Endothelial cell of umbilical vein (primary cell): ENCODE measurements at places on chromosomes 2 and 18. TPM values are rescaled to one million over a fixed set of nuclear protein-coding genes. Genes with fewer than 3 reads are reported as not detected.
A peak's percentile ranks its signal among the peaks of the same experiment; 100 is the strongest.

Gene MRPL44
- polyA plus RNA-seq = 17.1 and 19.2 TPM in 2 replicates

Gene DCDC2C
- not detected in 2 replicates for polyA plus RNA-seq

Gene BIN1
- 25.8 and 26.3 TPM in 2 replicates for polyA plus RNA-seq

Gene BOLL
- polyA plus RNA-seq = not detected in 2 replicates

Gene HDAC4
- 10.3 and 13.4 TPM in 2 replicates for polyA plus RNA-seq

Gene TRIM43B
- not detected in 2 replicates for polyA plus RNA-seq

Gene CD207
- not detected in 2 replicates for polyA plus RNA-seq

Gene TMEM247
- polyA plus RNA-seq = not detected in 2 replicates

Gene CDH2
- polyA plus RNA-seq = 34.6 and 37.6 TPM in 2 replicates

Gene IGFBP2
- 261 and 387 TPM in 2 replicates for polyA plus RNA-seq

Gene ATG9A
- polyA plus RNA-seq = 95.0 and 110 TPM in 2 replicates

Gene EGR4
- polyA plus RNA-seq = not detected in 2 replicates

DNA sequence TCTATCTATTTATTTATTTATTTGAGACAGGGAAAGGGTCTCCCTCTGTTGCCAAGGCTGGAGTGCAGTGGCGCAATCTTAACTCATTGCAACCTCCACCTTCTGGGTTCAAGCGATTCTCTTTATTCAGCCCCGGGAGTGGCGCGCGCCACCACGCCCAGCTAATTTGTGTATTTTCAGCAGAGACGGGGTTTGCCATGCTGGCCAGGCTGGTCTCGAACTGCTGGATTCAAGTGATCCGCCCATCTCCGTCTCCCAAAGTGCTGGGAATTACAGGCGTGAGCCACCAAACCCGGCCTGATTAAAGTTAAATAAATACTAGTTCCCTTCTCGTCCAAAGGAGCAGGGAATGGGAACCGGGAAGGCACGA is 4.2 kb upstream of the CTDSP1 start:
- no peak for DNase-seq

- DNase-seq = no peak
Observed at GRCh38 chr18:60123031-60123430, 223.2 kb downstream of the PMAIP1 start.

DNA sequence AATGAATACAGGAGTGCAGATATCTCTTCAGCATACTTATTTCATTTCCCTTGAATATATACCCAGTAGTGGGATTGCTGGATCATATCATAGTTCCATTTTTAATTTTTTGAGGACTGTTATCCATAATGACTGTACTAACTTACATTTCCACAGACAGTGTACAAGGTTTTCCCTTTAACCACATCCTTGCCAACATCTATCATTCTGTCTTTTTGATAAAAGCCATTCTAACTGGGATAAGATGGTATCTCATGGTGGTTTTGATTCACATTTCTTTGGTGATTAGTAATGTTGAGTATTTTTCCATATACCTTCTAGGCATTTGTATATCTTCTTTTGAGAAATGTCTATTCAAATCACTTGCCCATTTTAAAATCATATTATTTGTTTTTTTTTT is 325.2 kb downstream of the CYP26B1 start:
- no peak for DNase-seq

DNA sequence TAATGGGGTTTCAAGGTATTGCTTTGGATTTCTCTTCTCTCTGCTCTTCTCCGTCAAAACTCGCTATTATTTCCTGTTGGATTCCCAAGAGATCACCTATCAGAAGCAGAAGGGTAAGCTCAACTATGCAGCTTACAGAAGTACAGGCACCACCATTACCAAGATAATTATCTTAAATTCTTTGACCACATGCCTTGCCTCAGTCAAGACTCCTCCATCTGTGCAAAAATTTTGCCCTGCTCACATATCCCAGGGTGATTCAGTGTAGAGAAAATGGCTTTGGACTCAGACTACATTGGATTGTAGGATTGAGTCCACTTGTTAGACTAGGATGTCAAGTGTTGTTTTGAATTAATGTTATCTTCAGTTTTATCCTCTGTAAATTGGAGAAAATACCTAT is 698.7 kb downstream of the TDRD15 start:
- no peak for DNase-seq

DNA sequence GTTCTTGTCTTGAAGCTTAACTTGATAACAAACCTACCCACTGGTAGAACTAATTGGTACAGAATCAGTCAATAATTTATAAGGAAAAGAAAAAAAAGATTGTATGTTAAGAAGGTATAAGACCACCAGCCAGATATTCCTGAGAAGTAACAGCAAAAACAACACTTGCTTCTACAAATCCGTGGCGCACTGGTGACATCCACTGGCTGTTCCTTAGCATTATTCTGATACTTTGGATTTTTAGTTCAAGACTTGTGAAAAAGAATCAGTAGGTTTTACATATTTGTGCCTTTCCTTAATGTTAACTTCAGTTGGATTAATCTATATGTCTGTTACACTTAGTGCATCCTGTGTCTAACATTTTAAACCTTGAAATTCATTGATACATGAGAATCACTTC is 141.8 kb downstream of the GRB14 start:
- peak; percentile 58 for DNase-seq

- DNase-seq = no peak
Observed at GRCh38 chr2:176172895-176173566, 15.4 kb upstream of the HOXD1 start.

GRCh38 chr18:11689669-11690565 is 853 bp downstream of the GNAL start:
- peak; percentile 26 for DNase-seq

- no peak for DNase-seq
Observed at GRCh38 chr2:5942204-5942603, 250.0 kb downstream of the SOX11 start.

GRCh38 chr2:37471994-37472393 is 127.6 kb downstream of the QPCT start:
- DNase-seq = no peak

DNA sequence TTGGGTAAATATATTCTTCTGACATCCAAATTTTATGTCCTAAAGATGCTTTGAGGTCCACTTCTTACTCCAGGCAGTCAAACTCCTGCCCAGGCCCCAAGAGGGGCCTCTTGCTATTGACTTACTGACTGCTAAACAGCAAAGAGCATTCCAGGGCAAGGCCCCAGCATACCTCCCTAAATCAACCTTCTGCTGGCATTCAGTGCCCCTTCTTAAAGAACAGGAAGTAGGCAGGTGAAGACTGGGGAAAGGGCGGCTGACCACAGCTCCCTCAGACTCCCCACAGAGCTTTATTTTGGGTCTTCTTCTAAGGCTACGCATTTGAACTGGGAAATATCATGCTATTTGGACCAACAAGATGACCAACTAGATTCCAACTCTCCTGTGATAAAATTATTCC is 68.9 kb downstream of the USP40 start:
- no peak for DNase-seq

GRCh38 chr2:158323381-158323780 is 133.2 kb downstream of the CCDC148 start:
- no peak for DNase-seq

DNA sequence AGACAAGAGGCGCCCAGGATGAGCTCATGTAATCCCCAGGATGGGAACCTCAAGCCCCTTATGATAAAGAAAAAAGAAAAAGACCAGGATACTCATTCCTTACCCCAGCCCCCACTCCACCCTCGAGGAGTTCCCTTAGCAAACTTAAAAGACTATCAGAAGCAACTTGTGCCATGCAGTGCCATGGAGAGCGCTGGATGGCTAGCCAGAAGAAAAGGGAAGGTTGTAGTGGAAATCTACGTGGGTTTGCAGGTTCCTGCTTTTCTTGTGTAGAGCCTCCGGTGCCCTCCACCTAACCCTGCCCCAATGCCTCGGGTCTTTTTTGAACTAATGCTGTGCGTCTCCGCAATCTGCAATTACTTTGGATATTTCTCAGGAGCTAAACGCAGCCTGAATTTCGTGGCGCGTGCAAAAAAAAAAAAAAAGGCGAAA is 16.2 kb upstream of the BCL11A start:
- no peak for DNase-seq

GRCh38 chr2:22902180-22902550 is 482.8 kb upstream of the KLHL29 start:
- DNase-seq = no peak

- DNase-seq = no peak
Observed at GRCh38 chr2:199784512-199784911, 66.5 kb downstream of the FTCDNL1 start.

DNA sequence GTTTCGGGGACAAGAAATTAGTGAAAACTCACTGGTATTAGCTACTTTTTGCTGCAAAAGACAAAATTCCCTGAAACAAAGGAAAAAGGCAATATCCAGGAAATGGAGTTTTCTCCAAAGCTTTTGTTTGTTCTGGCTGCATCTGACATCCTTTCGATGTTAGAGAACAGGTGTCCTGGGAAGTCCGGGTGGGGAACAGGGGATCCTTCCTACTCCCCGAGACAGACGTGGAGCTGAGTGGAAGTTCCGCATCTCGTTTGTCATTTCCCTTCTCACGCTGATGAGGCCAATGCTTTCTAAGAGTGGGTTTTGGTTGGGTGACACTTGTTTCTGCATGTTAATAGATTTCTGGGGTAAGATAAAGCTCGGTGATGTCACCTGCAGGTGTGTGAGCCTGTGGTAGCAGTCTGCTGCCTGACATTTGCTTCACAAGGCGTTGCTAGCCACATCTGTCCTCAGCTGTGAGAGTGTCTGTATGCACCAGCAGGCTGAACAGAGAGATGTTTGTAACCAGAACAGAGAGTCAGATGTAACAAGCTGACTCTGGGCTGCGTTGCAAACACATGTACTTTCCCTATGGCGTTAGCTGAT is 125.9 kb downstream of the ACOXL start:
- no peak for DNase-seq

DNA sequence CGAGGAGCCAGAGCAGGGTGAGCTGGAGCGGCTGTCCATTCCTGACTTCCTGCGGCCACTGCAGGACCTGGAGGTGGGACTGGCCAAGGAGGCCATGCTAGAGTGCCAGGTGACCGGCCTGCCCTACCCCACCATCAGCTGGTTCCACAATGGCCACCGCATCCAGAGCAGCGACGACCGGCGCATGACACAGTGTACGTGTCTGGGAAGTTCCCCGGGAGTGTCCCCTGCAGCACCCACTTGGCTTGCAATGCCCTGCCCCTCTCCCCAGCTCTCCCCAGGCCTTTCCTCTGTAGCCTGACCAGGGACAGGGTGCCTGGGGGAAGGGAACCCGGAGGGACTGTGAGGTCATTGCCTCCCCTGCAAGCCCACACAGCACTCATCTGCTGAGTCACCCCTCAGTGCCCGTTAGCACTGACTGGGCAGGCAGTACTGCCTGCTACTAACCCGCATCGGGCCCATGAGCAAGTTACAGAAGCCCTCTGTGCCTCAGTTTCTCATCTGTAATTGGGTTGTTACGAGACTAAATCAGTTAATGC is 29.4 kb upstream of the GMPPA start:
- DNase-seq = no peak

GRCh38 chr2:173667014-173667413 is 298.2 kb downstream of the SP3 start:
- no peak for DNase-seq

GRCh38 chr2:119197529-119198239 is 25.9 kb upstream of the STEAP3 start:
- DNase-seq = no peak

- no peak for DNase-seq
Observed at GRCh38 chr2:144117086-144117485, 402.8 kb downstream of the ZEB2 start.

DNA sequence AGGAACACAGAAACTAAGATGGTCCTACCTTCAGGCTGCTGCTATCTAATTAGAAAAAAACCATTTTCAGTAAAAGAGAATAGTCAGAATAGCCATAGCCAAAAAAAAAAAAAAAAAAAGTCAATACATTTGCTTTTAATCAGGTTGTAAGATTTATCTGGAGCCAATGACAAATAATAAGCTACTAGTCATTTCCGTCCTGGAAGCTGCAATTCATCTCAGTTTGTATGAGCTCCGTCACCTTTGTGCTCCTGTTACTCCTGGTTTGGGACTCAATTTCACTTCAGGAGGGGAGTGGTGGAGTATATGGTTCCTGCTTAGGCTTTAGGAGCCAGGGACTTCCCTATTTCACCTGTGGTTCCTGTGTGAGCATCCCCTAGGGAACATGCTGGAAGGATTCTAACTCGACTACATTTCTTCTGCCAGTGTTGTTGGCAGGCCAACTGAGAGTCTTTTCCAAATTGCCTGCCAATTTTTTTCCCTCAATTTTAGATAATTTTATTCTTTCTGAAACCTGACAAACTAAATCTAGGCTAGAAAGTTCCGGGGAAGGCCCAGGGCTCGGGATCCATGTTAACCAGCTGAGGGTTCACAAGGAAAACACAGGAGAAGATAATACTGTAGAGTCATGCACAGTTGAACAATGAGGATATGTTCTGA is 481.8 kb downstream of the DLGAP1 start:
- DNase-seq = no peak

- DNase-seq = no peak
Observed at GRCh38 chr2:67169417-67170140, 227.6 kb upstream of the ETAA1 start.

GRCh38 chr2:43311276-43311675 is 84.9 kb upstream of the ZFP36L2 start:
- peak; percentile 56 for DNase-seq

GRCh38 chr2:154194909-154195643 is 323.4 kb downstream of the GALNT13 start:
- DNase-seq = no peak

- DNase-seq = no peak
Observed at GRCh38 chr18:55517055-55517454, 70.9 kb downstream of the TCF4 start.

DNA sequence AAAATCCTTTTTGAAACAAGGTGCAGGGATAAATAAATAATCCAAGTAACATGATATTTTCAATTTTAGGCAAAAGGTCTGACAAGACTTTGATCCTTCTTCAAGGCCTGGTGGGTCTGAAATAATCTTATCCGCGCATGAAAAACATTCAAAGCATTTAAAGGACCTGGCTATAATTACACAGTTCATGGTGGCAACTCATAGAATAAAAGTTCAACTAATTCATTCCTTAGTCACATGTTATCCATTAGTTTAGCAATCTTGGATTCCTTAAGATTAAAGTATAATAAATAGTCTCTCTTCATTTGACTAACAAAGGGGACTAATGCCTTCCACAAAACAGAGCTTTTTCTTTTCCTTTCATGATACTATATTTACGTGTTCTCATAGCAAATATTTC is 21.0 kb upstream of the SLC38A11 start:
- no peak for DNase-seq

DNA sequence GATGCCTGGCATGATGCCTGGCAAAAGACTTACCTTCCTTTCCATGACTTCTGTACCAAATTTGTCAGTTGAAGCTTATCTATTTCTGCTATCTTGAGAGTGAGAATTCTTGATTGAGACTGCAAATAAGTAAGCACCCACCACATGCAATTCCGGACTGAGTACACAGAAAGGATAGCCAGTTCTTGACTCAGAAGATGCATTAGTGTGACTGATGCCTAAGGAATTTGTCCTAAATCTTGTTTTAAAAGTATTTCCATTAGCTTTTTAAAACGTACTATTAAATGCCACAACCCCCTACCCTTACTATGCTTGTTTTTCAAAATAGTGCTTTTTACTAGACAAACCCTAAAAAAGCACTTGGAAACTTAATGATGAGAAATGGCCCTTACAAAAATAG is 545 bp downstream of the MPP4 start:
- DNase-seq = peak; percentile 78
